ENCODE measurements at places on chromosomes 6 and 20.

- no peak for DNase-seq
These were observed 85.6 kb downstream of the ANKRD60 start for GRCh38 chr20:58142843-58143185.

GRCh38 chr6:125586074-125586473 is 163.4 kb upstream of the HEY2 start:
- DNase-seq = no peak

GRCh38 chr20:25532015-25532751 is 53.1 kb downstream of the NINL start:
- no peak for DNase-seq

- no peak for DNase-seq
These were observed 22.8 kb upstream of the EPM2A start for GRCh38 chr6:145758113-145758512.

DNA sequence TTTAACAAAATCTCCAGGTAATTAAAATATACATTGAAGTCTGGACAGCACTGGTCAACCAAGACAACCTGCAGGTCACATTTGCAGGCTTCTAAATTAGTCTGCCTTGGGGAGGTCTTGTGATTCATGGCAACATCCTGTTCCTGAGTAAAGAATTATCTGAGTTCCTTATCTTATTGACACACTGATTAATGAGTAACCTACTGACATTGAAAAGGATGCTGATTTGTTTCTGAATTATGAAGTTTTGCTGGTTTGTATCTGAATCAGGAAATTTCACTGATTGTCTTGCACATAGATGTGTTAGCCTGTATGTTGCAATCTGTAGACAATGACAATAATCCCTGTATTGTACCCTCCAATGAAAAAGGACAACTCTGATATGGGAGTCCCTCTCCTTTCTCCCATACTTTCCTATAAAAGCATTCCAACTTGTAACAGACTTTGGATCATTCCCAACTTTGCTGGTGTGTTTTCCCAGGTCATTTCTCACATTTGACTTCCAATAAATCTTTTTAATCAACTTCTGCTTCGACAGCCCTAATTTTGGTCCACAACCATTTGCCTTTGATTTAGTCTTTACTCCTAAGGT is 80.0 kb downstream of the LAMP5 start:
- no peak for DNase-seq

- no peak for DNase-seq
These were observed 131.5 kb downstream of the MTHFD1L start for GRCh38 chr6:150996968-150997367.

- DNase-seq = no peak
These were observed 129.9 kb upstream of the RIPOR2 start for GRCh38 chr6:25065666-25066065.

- DNase-seq = no peak
These were observed 105.0 kb downstream of the TIAM2 start for GRCh38 chr6:155100087-155100486.

DNA sequence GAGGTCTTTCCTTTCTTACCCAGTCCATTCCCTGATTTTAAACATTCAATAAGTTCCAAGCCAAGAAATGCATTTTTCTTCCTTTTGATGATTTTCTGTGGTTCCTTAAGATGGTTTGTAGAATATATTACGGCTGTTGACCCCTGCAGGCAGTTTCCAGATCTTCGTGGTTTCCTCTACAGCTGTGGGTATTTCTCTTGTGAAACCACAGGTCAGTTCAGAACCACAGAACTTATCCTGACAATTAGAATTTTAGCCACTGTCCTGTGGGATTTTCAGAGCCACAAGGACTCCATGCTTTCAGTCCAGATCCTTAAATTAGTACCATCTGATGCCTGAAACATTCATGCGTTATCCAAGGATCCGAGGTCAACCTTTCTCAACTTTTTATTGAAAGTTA is 29.7 kb upstream of the EXOC2 start:
- no peak for DNase-seq

DNA sequence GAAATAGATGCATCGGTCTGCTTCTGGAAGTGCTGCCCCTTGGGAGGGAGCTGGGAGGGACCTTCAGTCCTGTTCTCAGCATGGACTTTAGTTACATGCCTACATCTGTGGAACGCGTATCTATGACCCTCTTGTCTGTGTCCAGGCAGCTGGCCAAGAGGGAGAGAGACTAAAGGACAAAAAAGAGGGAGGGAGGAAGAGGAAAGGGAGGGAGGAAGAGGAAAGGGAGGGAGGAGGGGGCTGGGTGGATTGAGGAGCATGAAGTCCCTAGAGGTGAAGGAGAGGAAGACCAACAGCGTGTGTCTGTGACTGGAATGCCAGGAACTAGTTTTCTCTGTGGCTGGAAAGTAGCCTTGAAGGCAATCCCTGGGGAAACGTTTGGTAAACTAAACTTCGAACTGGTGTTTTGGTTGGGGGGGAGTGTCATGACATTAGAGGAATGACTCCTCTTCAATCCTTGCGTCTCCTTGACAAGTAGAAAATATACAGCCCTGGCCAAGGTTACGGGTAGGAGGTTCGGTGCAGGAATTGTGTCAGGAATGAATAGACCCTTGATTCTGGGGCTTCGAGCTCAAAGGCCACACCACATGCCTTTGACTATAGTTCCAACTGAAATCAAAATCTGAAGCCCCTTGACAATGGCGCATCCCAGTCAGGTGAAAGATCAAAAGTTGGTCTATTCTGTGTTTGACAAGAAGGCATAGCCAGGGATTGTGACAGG is 52.0 kb upstream of the PLEKHG1 start:
- no peak for DNase-seq

GRCh38 chr6:138596591-138596990 is 97.3 kb upstream of the NHSL1 start:
- DNase-seq = no peak

GRCh38 chr6:27908017-27908416 is 4.2 kb downstream of the OR2B2 start:
- no peak for DNase-seq

- DNase-seq = no peak
These were observed 14.5 kb downstream of the FERMT1 start for GRCh38 chr20:6108330-6108729.

GRCh38 chr6:28543651-28544610 is 18.2 kb downstream of the GPX5 start:
- peak; percentile 13 for DNase-seq

DNA sequence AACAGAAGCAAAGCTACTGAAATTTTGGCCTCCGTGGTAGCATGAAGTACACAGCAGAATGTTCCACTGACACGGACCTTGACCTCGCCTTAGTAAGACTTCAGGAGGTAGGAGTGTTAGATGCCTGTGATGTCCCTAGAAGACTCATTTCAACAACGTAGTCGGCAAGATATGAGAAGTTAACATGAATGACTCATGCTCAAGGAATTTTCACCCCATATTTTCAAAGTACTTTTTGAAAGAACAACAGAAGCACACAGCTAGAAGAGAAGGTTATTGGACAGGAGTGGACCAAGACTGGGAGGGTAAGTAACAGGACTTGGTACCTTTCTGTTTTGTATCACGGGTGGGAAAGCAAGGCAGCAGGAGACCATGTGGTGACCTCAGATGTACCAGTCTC is 78.0 kb downstream of the DZANK1 start:
- DNase-seq = no peak

DNA sequence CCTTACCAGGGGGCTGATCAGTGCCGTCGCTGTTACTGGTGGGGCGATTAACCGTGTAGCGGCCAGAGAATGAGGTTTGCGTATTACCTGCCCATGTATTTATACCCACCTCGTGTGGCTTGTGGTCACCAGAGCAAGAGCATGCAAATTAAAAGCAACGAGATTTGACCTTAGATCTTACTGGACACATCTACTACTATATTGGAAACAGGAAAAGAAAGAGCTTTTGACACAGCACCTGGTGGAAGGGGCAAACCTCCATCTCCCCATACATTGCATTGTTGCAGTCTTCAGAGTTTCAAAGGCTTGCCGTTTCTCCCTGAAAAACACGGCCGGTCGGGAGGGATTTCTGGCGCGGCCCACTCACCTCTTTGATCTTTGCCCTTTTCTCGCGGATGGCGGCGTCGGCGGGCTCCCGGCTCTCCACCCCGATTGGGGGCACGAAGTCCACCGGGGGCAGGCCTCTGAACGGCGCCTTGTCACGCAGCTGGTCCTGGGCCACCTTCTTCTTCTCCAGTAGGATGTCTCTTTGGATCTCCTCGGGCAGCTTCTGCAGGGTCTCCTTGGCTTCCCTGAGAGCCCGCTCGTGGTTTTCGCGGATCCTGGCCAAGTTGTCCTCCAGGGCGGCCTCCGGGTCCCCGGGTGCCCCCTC is 1.3 kb downstream of the MAN1A1 start:
- peak; percentile 25 for DNase-seq

DNA sequence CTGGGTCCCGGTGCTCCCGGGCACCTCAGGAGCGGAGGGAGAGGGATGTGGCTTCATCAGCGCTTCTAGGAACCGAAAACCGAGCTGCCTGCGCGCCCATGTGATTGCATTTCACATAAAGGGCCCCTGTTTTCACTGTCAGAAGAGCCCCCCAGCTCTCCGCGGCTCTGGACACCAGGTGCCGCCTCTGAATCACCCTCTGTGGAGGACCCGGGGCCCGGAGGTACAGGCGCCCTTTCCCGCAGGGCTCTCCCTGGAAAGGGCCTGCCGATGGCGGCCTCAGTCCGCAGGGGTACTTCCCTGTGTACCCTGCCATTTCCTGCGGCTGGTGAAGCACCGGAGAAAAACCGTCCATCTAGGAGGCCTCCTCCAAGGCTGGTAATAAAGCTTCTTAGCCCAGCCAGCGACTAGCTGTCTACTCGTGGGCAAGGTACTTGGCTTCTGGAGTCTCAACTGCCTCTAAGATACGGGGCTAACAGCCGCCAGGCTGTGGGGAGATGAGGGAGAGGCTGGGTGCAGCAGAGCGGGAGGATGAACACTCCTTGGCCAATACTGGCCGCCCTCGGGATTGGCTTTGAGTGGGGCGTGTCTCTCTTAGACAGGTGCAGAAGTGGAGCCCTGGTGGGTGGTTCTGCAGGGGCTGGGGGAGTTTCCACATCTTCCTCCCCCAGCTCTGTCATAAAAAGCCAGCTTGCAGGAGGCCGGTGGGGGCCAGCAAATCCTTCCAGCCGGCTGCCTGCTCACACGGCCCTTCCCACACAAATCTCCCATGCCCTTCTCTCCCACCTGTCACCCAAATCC is 1.6 kb downstream of the PPP1R16B start:
- DNase-seq = no peak

DNA sequence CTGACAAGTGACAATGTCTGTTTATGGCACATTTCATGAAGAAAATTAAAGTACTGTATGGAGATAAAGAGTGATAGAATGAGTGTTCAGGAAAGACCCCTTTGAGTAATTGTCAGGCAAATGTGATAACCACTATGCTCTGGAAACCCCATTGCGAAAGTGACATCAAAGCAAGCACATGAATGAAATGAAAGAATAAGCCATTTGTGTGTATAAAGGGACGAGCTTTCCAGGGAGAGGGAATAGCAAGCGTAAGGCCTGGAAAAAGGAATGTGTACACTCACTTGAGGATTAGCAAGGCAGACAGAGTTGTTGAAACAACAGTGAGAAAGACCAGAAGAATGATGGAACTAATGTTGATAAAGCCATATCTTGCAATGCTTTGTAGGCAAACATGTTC is 490.0 kb downstream of the GRIK2 start:
- no peak for DNase-seq

DNA sequence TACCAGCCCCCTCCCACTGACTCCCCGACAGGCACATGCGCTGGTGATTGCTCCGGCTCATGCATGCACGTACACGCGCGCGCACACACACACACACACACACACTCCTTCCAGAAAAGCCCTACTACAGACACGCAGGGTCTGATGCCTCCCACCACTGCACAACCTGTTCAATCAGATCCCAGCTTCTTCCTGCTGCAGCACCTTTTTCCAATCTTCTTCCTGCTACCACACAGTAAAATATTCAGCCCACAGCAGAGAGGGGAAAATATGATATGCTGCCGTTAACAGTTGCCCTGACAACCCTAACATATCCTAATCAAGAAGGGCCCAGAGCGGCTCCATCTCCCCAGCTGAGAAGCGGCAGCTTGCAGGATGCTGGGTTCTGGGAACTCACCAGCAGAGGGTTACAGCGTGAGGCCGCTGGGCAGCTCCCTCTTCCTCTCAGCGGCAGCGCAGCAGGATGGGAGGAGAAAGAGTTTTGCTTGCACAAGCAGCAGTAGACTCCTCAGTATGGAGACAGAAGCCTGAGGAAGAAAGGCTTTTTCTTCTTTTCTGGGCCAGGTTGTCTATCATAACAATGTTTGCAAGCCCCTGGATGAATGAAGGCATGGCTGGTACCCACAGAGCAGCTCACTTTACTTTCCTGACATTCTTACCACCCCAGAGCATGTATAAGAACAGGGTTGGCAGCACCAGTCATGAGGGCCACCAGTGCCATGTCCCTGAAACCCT is 23.9 kb downstream of the MAP7 start:
- no peak for DNase-seq

- DNase-seq = no peak
These were observed 554.8 kb downstream of the TBC1D32 start for GRCh38 chr6:120779441-120779840.

DNA sequence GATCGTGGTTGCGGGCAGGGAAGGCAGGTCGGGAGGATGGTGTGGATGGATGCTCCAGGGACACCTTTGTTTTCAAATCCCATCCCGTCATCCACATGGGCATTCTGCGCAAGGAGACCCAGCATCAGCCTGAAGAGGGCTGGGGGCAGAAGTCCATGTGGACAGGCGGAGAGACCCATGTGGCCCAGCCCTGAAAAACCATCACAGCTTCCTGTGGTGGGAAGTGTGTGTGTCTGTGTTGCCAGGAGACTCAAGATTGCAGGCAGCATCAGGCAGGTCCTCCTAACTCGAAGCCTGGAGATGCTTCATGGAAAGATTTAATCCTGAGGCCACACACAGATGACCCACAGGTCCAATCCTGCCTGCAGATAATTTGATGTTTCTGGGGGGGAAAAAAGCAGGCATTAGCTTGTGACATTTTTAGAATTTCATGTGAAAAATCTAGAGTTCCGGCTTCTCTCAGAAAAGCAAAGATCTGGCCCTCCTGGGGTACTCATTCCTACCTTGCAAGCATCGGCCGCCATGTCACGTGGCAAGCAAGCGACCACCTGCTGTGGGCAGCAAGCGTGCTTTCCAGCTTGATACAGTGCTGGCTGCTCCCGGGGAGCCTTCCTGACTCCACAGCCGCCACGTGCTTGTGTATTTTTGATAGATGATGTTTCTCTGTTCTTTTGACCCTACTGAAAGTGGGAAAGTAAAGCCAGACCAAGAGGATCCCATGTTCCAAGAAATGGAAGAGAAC is 25.8 kb downstream of the BCAS4 start:
- DNase-seq = no peak

DNA sequence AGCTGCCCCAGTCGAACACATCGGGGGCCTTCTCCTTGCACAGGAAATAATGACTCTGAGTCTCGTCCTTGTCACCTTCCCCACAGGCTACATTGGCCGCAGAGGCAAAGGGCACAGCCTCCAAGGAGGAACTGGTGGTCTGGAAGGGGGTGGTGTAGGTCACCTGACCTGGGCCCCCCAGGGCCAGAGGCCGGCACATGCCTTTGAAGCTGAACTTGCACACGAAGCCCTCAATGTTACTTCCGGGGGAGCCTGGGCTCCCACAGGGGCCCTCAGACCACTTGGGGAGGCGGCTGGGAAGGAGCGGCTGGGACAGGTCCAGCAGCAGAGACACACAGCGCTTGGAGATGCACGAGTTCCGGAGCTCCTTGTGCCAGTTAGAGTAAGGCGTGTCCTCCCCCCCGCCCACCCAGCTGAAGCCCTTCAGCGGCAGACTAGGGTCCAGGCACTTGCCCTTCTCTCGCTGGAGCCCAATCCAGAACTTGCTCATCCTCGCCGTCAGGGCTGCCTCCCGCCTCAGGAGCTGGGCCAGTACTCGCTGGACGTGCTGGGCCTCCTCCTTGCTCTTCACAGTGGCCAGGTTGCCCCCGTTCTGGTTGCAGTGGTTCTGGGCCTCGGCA is 578 bp downstream of the CD93 start:
- no peak for DNase-seq
